ENCODE measurements at places on chromosomes 16 and 17. TPM values are rescaled to one million over a fixed set of nuclear protein-coding genes. Genes with fewer than 3 reads are reported as not detected.

DNA sequence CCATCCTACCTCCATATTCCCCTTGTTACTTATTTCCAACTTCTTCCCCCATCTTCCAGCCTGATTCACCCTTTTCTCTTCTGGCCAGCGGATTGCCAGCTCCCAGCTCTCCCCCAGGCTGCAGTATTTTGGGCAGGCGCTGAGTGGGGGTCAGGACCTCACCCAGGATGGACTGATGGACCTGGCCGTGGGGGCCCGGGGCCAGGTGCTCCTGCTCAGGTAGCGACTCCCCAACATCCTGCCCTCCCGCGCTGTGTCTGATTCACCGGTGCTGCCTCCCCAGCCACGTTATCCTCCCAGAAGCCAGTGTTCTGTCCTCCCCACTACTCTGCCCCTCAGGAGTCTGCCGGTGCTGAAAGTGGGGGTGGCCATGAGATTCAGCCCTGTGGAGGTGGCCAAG lies 15.4 kb downstream of the COX6A2 start:
- DNase-seq = no peak

The KRTAP3-2 gene
- total RNA-seq = not detected

The SDR42E2 gene
- not detected for total RNA-seq

DNA sequence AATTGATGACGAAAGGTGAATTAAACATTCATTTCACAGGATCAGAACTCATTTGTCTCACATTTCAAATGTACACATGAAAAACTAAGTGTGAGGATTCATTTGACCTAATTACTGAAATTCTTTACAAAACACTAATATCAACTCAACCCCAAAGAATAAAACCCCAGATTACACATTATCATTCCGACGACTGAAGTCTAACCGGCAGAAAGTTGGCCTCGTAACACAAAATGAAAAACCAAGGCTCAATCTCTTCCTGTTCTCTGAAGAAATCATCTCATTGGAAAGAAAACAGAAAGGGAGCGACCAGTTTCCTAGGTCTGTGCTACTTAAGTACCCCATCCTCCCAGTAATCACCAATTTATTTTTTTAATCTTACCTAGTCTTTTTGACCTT lies 1.8 kb downstream of the JPT1 start:
- no peak for DNase-seq

DNA sequence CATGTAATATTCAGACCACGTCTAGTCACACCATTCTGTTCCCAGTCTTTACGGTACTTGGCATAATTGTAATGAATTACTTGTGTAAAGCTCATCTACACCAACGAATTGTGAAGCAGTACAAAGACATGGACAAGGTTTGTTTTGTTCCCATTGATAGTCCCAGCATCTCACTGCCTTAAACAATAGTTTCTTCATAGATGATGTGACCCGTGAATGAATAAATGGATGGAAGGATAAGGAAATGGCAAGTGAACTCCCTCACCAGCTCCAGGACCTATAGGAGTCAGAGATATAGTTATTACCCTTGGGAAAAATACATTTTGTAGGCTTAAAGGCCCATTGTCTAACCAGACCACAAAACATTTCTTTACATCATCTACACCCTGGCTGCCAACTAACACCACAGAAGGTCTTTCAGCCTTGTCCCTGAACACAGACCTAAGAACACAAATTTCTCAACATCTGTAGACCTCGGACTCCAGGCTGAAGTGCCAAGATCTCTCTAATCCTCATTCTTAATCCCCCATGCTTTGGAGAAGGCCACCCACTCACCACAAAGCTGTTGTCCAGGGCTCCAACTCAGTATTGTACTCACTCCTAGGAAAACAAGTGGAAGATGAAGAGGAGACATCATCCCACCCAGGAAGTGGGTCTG lies 38.2 kb downstream of the MAF start:
- no peak for DNase-seq

DNA sequence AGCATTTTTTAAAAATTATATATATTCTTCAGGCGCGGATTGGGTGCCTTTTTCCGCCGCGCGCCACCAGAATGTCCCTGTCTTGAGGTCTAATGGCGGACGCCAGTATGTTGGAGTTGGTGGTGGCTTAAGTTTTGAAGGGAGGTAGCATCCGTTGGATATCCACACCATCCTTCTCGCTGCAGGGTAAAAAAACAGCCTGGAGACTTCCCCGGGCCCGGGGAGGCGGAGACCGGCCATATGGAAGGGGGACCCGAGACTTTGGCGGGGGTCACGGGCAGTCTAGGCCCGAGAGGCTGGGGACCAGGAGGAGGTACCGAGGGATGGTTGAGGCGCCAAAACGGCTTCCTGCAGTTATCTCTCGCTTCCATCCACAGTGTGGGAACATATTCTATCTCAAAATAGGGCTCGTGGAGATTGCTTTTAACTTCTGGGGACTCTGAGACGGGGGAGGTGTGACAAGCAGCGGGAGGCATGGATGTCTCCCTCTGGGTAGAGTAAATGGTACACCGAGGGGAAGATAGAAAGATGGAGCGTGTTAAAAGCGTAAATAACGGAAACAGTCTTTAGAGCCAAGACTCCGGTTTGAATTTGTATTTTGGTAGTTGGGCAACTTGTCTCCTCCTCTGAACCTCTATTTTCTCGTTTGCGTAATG lies at the start of gene SF3B3:
Gene SF3B3, plus strand, starts transcription at position 74 of the 656 bp plus-strand sequence. CDS start 2,841 bp downstream, outside the sequence.
- DNase-seq = no peak

GRCh38 chr16:79001156-79001967 lies 599.2 kb downstream of the MAF start:
- no peak for DNase-seq

DNA sequence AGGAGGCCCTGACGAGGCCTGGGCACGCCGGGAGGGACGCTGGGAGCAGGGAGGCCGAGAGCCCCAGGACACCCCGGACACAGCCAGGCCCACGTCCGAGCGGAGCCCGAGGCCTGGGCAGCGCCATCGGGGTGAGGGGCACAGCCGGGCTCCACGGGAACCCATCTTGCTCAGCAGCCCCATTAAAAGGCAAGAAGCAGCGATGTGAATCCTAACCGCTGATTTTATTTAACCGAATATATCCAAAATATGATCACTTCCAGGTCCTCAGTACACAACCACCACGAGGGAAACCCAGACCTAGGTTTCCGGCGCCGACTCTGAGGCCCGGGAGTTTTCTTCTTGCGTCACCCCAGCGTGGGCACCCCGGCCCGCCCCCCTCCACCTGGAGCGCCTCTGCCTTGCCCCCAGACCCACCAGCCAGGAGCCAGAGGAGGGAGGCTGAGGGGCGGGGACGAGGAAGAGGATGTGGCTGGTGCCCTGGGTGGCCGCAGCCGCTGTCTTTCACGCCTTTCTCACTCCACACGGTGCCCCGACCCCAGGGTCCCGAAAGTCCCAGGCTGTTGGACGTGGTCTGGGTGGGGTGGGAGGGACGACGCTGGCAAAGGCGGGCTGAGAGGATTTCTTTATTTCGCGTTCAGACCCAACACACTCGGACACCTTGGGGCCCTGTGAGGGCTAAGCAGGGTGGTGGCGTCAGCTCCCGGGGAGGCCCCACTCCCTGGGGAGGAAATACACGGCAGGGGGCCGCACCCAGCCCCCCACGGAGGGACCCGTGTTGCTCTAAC lies 568 bp upstream of the CCDC154 start:
- no peak for DNase-seq
